ENCODE measurements at places on chromosomes 12 and 14.

DNA sequence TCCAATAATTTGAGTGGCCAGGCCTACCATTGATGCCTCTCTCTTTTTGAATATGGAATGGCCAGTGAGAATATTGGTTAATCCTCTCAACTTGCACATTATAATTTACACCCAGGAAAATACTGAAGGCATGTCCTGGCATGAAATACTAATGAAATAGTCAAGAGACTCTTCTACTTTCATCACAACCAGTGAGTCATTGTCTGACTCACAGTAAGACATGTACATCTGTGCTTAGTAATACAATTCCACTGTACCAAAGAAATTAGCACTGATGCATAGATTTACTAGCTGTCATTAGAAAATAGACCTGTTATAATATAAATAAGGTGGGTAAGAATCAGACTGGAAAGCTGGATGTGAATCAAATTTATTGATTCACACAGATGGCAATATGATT, 31.6 kb downstream of the KCNC2 start:
- DNase-seq: no peak

GRCh38 chr14:70180718-70181117, 8.0 kb downstream of the SLC8A3 start:
- no peak for DNase-seq

- DNase-seq: no peak
Measured at GRCh38 chr12:42144158-42144407, 591 bp downstream of the GXYLT1 start.

DNA sequence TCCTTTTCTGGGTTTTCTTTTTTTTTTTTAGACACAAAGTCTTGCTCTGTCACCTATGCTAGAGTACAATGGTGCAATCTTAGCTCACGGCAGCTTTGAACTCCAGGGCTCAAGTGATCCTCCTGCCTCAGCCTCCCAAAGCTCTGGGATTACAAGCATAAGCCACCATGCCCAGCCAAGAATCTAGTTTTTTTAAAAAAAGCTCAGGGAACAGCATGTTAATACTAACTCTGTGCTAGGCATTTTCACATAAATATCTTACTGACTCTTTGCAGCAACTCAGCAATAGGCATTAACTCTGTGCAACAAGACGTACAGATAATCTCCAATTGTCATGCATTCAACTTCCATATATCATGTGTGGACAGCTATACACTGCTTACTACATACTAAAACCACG, 97.4 kb downstream of the LLPH start:
- no peak for DNase-seq

- DNase-seq: no peak
Measured at GRCh38 chr12:54394281-54394719, 9.8 kb upstream of the ZNF385A start.

- no peak for DNase-seq
Measured at GRCh38 chr14:39454906-39455539, 22.8 kb upstream of the FBXO33 start.

- DNase-seq: no peak
Measured at GRCh38 chr12:69844836-69845235, 19.8 kb downstream of the MYRFL start.

- DNase-seq: no peak
Measured at GRCh38 chr12:14886271-14886670, 617 bp upstream of the MGP start.

- DNase-seq: no peak
Measured at GRCh38 chr12:72269491-72269890, 2.7 kb upstream of the TRHDE start.

- DNase-seq: no peak
Measured at GRCh38 chr12:47602325-47602724, 103.5 kb downstream of the RPAP3 start.

DNA sequence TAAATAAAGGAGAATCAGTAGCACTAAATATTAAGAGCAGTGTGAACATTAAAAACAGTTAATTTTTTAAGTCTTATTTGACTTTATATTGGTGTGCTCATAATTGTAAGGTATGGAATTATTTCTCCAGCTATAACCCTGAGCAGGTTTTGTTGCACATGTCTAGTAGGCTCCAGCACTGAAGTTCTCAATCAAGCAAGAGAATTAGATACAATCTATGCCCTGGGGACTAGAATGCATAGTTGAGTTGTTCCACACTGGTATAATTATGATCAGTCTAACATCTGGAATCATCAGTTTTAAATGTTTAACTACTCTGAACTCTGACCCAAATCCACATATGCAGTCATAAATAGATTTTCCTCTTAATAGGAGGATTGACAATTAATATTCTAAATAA, 257.8 kb upstream of the ARHGAP5 start:
- no peak for DNase-seq

DNA sequence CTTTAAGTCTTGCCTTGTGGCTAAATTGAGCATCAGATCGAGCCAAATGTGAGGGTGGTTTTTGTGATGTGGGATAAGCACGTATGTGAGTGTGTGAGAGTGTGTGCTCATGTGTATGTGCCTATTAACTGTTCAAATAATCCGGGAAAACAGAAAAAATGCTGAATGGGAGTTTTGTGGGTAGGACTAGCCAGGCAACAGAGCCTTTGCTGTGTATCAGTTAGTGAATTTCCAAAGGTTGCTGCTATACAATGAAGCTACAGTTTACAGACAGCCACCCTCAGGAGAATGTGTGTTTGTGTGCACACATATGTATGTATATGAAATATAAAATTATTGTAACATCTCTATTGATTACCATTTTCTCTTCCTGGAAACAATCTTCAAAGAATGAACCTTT, 154.0 kb downstream of the SOX5 start:
- no peak for DNase-seq

DNA sequence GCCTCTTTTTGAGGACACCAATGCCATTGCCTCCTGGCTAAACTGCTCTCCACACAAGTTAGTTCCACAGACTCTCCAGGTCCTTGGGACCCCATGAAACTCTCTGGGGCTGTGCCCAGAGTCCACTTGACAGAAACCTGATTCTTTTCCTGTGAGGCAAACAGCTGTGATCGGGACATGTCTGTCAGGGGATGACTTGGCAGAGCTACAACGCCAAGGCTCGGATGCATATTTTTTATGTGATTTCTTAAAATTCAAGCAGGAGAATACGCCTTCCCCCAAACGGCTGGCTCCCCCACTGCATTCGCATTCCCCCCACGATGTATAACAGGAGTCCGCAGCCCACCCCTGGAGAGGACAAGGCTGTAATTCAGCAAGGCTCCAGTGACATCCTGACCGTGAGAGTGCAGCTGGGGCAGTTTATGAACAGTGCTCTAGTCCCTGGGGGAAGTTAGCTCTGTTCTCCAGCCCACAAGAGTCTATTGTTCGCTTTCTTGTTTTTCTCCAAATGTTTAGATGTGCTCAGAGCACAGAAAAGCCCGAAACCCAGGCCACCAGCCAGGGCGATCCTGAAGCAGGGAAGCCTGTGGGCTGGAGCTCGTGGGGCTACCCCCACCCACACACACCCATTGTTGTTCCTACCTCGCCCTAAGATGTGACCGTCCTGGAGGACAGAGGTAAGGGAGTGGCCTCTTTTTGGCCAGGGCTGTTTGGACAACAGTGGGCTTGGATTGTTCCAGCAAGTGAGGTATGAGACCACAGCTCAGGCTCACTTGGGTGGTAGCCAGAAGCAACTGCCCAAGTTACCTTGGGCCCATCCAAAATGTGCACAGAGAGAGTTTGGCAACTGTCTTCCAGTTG, 159.5 kb downstream of the ZFP36L1 start:
- DNase-seq: peak; percentile 20

GRCh38 chr12:31765931-31766330, 37.1 kb upstream of the AMN1 start:
- no peak for DNase-seq

DNA sequence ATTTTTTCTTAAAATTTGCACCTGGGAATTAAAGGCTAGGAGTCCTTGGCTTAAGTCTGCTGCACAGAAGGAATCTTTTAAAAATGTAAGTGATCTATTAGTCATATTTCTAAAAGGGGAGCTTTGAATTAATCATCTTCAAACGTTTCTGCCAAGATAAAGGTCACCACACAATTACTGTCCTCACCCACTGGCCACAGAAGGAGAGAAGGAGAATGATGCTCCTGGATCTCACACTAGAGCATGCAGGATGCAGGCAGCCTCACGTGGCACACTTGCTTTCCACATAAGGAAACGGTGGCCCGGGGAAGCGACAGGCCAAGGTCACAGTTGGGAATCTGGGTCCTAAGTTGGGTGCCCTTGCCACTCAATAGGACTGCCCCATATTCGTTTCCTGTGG, 16.9 kb downstream of the PLEKHG7 start:
- DNase-seq: no peak

- no peak for DNase-seq
Measured at GRCh38 chr12:97960741-97961608, 498.4 kb downstream of the RMST start.

- DNase-seq: peak; percentile 1
Measured at GRCh38 chr14:104143521-104144452, 5.4 kb downstream of the KIF26A start.

- DNase-seq: no peak
Measured at GRCh38 chr12:28618171-28618570, 427.9 kb downstream of the CCDC91 start.

- no peak for DNase-seq
Measured at GRCh38 chr14:54086767-54087166, 130.1 kb upstream of the BMP4 start.

DNA sequence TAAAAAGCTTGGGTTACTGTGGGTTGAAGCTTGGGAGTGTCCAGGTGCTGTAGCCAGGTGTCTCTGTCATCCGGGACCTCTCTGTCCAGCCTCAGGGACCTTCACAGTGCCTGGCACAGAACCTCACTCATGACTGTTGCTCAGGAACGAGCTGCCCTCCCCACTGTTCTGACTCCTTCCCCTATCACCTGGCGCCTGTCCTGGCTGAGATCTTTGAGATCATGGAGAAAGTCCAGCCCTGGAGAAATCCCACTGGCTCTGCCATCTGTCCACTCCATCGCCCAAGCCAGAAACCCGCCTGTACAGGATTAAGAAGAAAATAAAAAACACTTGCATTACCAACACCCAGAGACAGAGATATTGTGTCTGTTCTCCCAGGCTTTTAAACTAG, 53.5 kb downstream of the DGLUCY start:
- no peak for DNase-seq

DNA sequence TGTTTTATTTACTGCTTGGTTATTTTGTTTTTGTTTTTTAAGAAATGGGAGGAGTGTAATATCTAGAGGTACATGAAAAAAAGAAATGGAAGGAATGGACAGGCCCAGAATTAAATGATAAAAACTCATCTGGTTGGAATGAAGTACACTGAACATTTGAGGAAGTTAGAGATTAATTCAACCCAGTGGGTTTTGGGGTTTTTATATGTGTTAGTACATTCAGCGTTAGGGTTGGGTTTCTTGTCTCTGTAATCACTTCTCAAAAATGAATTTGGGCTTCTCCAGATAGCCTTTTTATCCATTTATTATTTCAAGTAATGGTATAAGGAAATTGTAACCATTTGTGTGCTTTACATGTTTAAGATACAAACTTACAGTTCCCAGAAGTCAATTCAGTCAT, 19.5 kb upstream of the NUP107 start:
- DNase-seq: no peak

DNA sequence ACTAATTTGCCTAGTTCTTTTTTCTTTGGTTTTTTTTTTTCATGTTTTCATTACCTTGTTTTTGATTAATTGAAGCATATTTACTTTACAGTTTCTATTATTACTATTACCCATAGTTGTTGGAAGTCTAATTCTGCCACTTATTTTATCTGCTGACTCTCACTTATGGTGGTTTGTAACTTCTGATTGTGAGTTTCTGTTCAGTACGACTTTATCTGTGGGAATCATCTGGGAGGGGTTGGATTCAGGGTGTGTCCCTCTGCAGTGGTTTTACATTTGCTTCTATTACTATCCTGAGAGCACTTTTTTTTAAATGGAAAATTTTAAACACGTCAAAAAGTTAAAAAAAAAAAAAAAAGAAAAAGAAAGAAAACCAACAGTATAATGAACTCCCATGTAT, 26.4 kb upstream of the SOS2 start:
- no peak for DNase-seq

DNA sequence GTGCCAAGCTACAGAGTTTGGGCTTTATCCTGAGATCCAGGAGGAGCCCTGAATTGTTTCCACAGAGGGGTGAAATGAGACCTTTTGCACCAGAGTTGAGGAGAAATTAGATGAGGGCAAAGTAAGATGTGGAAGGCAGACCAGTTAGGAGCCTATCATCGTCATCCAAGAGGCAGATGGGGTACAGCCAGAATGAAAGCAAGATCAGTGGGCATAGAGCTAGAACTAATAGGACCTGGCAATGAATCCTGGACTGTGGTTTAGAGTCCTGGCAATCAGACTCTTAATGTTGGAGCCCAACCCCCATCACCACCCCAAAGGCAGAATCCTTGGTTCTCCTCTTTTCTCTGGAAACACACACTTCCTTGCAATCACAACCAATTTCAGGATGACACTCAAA, 166.6 kb upstream of the HMGA2 start:
- DNase-seq: no peak

DNA sequence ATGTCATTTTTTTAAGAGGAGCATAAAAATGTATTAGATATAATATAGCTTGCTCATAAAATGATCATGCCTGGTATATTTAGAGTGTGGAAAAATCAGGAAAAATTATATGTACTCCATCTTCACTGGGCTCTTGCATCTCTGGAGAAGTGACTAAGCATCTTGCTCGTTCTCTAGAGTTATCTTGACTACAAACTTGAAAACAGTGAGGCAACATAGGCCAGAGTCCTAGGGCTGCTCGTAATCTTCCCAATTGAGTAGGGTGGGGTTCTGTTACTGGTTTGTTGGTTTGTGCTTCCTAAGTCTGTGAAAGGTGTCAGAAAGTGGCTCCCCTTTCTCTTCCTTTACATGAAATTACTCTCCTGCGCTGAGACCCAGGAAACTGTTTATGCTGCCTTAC, 46.2 kb downstream of the AACS start:
- no peak for DNase-seq

- no peak for DNase-seq
Measured at GRCh38 chr12:121391619-121392324, 8.1 kb upstream of the RNF34 start.

- DNase-seq: peak; percentile 39
Measured at GRCh38 chr12:101963697-101964096, 86.3 kb downstream of the DRAM1 start.

DNA sequence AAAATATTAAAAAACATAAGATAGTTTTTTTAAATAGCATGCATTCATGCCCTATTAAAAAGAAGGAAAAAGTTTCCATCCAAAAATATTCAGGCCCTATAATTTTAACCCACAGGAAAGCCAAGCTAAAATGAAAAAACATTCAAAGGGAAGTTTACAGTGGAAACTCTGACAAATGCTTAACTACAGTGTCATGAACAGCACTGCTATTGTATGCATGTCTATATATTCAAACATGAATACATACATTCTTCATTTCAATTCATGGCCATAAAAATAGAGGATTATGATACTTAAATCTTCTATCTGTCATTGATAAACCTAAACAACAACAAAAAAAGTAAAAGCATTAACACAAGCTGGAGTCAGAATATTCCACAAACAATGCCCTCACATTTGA, 67.4 kb downstream of the PPP2R5E start:
- no peak for DNase-seq

GRCh38 chr14:105974902-105975301, 448.5 kb downstream of the TMEM121 start:
- no peak for DNase-seq

Measured in dorsolateral prefrontal cortex (tissue), 122 donors.